Karpas-422 (cell line): ENCODE measurements at places on chromosomes 13 and 19. TPM values are rescaled to one million over a fixed set of nuclear protein-coding genes. Genes with fewer than 3 reads are reported as not detected.

Gene EBI3
- total RNA-seq = not detected in 2 replicates

Gene METTL21C
- total RNA-seq = not detected in 2 replicates

Gene NXNL1
- not detected in 2 replicates for total RNA-seq

Gene KCNRG
- total RNA-seq = 3.4 and 4.5 TPM in 2 replicates

Gene RASL11A
- 0.14 and 0.48 TPM in 2 replicates for total RNA-seq

Gene GNG8
- total RNA-seq = not detected in 2 replicates

DNA sequence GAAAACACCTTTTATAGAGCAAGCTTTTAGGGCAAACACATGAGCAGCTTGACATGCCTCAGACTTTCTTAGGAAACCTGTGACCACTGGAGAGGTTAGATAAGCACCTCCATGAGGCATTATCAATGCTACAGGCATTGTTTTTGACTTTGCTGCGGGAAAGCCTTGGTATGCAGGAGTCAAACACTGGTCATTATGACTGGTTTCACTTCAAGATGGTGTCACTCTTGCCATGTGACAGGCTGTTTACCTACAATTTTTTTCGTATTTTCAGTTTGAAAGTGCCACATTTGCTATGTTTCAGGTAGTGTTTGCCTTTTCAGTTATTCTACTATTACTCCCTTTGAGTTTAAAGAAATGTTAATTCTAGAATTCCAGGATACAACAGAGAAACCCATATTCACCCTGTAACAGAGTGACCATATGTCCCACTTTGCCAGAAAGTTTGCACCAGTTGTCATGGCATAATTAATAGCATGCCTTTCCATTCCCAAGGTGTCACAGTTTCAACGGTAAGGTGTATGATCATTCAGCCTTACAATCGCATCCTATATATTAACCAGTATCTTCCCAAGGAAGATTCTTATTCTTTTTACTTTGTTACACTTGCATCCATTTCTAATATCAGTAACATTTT, 33.0 kb downstream of the USP12 start:
- no peak for DNase-seq

DNA sequence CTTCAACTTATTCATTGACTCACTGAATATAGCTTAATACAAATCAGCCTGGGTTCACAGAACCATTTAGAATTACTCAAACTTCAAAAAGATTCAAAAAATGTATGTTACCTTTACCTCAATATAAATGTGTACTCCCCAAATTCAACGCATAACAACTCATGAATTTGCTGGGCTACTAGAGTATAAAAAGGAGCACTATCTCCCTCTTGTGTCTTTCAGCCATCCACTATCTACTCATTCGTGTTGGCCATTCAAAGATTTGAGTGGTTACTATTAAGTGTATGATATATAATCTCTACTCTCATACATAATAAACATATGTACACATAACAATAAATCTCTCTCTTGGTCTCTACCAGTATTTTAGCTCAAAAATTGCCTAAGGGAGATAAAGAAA, 20.3 kb downstream of the INTS6 start:
- no peak for DNase-seq

DNA sequence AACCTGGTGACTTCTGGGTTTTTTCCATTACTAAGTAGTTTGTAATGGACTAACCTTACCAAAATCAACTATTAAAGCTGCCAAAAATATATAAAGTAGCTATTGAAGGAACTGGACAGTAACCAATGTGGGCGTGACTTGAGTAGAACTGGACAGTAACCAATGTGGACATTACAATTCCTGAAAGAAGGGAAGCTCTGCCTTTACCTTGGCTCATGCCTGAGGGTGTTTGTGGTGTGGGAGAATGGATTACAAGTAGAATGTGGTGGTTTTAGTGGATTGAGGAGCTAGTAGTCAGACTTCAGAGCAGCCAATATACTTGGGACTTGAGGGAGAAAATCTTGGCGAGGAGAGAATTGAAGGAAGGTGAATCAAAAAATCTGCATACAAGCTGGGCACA, 17.5 kb downstream of the LRRC63 start:
- DNase-seq = no peak

GRCh38 chr19:44260343-44260681, 626 bp downstream of the ZNF233 start:
- no peak for DNase-seq

- DNase-seq = no peak
Measured at GRCh38 chr13:43119206-43119605, 95.8 kb downstream of the DNAJC15 start.

- no peak for DNase-seq
Measured at GRCh38 chr19:53953383-53953782, 9.4 kb upstream of the CACNG8 start.

GRCh38 chr19:47375694-47376588, 26.8 kb downstream of the DHX34 start:
- peak; percentile 34 for DNase-seq

DNA sequence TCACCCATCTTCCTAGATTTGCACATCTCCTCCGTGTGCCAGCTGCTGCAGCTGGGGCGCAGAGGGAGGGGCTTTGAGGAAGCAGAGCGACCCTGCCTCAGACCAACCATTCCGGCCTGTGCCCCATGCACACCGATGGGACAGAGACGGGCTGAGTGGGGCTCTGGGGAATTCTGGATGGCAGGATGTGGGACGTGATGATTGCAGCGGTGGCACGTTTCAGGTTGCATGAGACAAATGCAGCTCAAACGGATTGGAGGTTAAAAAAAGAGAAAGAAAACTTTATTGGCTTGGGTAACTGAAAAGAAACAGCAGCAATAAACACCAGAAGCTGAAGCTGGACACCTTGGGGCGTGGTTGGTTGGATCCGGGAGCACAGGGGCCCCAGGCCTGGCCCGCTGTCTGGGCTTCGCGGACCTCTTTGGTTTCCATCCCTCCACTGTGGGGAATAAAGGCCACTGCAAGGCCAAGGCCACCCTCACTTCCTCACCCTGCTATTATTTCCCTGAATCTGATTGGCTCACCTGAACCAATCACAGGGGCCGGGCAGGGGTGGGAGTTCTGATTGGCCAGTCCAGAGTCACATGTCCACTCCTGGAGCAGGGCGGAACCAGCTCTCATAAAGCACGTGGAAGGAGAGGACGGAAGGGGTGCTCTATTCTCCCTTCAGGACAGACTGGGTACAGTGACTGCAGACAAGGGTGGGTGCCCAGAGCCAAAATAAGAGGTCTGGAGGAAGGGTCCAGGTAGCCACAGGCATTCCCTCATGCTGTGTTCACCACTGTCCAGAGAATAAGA, 6.1 kb upstream of the ZNF787 start:
- peak; percentile 63 for DNase-seq

DNA sequence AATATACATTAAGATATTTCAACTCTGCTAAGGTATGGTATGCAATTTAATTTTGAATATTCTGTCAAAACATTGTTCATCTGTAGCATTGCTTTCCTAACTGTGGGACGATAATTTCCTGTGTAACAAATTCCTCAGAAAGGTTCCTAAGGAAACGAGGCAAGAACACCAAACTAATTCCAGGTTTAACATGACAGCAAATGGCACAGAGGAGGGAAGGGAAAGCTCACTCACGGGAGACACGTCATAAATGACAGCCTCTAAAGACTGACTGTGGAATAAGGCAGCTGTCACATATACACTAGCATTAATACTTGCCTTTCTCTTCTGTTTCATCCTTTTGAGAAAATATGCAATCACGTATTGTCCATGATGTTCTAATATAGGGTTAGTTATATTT, 380.6 kb downstream of the LIG4 start:
- no peak for DNase-seq

DNA sequence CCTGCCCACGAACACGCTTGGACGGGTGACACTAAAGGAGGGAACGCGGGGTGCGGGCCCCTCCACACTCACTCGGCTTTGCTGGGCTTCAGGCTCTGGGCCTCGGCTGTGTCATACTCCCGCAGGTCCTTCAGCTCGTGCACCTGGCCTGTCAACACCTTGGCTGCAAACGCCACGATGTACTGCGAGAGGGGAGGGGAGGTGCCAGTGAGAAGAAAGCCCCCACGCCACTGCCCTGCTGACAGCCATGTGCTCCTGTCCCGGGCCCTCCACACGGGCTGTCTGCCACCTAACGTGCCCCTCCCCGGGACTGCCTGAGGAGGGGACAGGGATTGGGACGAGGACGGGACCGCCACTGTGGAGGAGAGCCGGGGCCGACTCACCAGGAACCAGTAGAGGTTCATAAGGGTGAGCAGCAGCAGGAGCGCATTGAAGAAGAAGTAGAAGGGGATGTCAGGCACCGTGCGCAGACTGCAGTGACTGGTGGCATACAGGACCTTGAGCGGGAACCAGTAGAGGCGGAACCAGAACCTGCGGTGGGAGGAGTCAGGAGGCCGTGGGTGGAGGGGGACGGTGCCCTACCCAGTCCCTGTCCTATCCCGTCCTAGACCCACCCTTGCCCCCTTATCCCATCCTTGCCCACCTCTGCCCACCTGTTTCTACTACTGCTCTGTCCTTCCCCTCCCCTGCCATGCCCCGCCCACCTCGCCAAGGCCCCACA, 16.9 kb downstream of the CERS1 start:
- no peak for DNase-seq

DNA sequence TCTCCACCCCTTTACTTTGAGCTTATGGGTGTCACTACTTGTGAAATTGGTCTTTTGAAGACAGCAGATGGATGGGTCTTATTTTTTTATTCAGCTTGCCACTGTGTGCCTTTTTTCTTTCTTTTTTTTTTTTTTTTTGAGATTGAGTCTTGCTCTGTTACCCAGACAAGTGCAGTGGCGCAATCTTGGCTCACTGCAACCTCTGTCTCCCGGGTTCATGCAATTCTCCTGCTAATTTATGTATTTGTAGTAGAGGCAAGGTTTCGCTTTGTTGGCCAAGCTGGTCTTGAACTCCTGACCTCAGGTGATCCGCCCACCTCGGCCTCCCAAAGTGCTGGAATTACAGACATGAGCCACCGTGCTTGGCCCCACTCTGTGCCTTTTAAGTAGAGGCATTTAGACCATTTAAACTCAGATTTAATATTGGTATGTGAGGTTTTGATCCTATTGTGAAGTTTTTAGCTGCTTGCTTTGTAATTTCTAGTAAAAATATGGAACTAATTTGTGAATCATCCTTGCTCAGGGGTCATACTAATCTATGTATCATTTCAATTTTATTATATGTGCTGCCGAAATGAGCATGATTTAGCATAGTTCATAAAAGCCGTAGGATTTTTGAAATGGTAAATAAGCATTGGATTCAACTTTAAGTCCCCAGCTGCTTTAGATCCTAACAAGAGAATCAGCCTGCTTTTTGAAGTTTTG, 584.5 kb downstream of the SLITRK1 start:
- DNase-seq = no peak

DNA sequence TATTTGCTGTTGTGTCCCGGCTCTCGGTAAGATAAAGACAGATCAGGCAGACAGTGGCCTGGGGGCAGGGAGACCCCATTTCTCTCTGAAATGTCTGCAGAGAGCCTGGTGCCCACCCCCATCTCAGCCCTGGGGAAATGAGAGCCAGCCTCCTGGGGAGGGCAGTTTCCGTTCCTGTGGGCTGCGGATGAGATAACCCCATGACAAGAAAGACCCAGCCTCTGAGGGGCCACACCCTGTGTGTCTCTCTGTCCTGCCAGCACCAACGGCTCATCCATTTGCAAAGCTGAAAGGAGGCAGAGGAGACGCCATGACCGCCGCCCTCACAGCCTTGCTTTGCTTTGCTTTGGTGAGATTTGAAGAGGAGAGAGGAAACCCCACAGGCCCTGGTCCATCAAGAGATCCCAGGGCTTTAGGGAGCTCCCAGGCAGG, 28.1 kb upstream of the KIR3DL3 start:
- no peak for DNase-seq

GRCh38 chr19:336067-336614, 8.5 kb downstream of the MIER2 start:
- peak; percentile 7 for DNase-seq

GRCh38 chr19:20422216-20423205, 143.1 kb downstream of the ZNF737 start:
- no peak for DNase-seq

DNA sequence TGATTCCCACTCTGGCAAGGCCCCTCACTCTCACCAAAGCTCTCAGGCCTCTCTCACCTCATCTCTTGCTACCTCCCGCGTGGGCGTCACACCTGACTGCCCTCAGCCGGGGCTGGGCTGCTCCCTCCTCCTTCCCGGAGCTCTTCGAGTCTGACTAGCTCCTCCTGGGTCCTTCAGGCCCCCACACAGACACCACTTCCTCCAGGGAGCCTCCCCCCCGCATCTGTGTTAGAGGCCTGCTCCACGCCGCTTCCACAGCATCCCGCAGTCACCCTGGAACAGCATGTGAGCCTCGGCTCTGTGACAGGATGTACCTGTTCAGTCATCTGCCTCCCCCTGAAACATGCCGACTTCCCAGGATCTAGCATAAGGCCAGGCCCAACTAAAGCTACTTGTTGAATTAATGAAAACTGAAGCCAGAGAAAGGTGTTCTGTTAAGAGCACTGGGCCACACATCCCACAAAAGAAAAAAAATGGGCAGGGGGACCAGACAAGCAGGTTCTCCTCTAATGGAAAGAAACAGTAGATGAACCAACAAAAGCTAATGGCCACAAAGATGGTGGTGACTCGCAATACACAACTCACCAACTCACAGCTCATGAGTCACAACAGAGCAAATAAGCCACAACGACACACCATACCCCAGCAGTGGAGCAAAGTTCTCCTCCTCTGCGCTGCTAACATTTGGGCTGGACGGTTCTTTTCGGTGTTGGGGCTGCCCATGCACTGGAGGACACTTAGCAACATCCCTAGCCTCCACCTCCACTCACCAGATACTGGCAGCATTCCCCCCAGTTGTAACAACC, 3.0 kb downstream of the PPP6R1 start:
- DNase-seq = peak; percentile 91

GRCh38 chr13:46736541-46737310, 60.2 kb downstream of the ESD start:
- no peak for DNase-seq

DNA sequence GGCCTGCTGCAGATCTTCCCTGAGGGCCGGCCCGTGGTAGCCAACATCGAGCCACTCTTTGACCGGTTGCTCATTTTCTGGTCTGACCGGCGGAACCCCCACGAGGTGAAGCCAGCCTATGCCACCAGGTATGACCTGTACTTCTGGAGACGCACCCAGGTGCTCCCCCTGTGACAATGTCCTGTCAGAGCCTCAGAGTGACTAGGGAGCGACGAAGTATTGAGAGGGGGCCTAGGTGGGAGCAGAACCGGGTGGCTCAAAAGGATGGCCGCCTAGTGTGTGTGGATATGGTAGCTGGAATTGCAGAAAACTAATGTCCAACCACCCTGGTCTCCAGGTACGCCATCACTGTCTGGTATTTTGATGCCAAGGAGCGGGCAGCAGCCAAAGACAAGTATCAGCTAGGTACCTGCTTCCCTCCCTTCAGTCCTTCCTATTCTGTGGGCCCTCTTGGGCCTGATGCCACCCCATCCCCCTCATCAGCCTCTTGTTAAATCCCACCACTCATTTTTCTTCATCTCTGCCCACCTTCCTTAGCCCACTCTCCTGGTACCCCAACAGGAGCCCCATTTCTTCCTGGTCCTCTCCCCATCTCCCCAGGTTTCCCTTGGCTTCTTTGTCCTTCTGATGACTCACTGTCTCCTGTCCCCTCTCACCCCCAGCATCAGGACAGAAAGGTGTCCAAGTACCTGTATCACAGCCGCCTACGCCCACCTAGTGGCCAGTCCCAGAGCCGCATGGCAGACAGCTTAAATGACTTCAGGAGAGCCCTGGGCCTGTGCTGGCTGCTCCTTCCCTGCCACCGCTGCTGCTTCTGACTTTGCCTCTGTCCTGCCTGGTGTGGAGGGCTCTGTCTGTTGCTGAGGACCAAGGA, 8.4 kb downstream of the EGLN2 start:
- DNase-seq = no peak

GRCh38 chr19:39160523-39160861, 34.9 kb downstream of the PAK4 start:
- no peak for DNase-seq
